ENCODE measurements at places on chromosomes 3 and 15.

- DNase-seq, result no peak
These were observed 46.9 kb upstream of the NEDD4 start for GRCh38 chr15:56040081-56041035.

DNA sequence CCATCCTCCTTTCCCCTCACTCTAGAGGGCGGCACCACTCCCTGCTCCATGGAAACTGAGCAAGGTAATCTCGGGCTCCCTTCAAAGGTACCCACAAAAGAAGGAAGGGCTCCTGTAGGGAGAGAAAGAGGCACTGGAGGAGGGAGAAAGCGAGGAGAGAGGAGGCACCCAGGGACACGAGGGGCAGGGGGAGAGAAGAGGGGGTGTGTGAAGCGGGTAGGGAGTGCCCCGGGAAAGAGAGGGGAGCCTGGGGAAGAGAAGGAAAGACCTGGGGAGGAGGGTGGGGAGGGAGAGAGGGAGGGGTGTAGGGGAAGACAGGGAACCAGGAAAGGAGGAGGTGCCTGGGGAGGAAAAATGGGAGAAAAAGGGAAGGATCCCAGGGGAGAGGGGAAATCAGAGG, 523 bp downstream of the VILL start:
- DNase-seq, result no peak

DNA sequence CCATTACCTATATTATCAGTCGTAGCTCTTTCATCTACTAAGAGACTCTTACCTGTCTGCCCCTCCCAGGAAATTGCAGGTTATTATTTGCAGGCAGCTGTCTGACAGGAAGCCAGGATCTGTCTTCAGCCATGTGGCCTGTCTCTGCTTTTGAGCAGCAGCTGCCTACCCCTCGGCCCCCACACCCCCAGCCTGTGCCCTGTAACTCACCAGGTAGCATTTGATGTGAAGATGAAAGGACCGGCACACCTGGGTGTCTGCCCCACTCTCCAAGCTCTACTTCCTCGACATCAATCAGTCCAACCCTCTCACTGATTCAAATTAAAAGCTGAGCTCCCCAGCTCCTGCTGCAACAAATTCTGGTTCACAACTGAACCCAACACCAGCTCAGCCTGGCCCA, 197.2 kb upstream of the CTNNB1 start:
- no peak for DNase-seq

GRCh38 chr3:171064461-171064860, 37.9 kb upstream of the SLC2A2 start:
- DNase-seq, result no peak

DNA sequence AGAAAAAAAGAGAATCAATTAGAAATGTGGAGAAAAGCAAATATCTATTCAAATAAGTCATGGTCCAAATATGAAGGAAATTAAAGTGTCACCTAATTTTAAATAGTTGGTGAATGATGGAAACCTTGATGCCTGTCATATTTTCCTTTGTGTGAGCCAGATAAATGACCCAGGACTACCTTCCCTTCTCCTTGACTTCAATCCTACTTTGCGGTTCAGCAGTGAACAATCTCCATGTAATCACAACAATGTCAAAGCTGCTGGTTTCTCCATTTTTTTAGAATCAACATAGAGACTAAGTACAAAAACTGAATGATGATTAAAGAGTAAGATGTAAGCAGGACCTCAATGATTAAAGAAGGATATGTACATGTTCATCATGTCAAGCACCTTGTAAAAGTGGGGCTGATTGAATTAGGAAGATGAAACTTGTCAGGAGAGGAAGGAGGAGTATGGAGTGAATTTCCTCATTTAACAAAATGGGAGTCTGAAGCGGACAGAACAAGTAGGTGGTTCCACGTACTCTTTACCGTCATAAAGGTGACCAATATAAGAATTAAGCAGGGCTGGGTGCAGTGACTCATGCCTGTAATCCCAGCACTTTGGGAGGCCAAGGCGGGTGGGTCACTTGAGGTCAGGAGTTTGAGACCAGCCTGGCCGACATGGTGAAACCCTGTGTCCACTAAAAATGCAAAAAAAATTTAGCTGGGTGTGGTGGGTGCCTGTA, 43.1 kb downstream of the TRPM1 start:
- no peak for DNase-seq

- peak; percentile 33 for DNase-seq
These were observed 36.0 kb upstream of the COLQ start for GRCh38 chr3:15557511-15557946.

- DNase-seq, result no peak
These were observed 26.6 kb upstream of the PAQR5 start for GRCh38 chr15:69272139-69272538.

DNA sequence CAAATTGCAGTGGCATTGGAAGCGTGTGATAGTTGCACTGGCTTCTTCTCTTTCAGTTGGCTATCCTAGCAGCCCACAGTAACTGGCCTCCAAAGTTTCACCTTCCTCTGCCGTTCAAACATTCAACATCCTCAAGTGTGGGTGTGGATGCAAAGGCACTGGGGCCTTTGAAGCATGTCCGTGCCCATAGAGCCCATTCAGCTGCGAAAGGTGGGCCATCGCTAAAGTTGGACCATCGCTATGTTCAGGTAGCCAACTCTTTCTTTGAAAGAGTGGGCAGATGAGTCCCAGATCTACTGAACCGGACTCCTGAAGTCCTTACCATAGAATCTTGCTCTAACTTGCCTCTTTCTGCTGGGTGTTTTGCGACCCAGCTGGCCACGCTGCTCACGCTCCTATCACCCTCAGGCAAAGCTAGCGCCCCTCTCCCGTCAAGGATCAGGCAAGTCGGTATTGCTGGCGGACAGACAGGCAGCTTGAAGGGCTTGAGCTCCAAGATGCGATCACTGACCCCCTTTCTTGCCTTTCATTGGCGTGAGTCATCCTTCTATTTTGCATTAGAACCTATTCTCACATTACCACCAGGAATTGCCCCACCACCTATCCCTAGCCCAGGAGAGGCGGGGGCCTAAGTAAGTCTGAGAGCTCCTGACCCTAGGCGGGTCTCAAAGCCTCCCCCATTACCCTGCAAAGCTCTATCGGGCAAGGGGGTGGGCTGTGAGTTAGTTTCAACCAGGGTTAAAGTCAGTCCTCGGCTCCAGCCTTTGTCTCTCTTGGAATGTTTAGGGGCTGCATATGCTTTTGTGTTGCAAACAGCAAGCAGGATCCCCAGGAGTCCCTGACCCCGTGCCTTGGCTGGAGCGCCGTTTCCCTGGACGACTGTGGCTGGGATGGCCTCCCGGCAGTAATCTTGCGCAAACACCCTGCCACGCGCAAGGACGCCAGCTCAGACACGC, 28.7 kb downstream of the ZIC4 start:
- DNase-seq, result no peak

- DNase-seq, result no peak
These were observed 1.6 kb upstream of the MAN2C1 start for GRCh38 chr15:75369897-75370581.

GRCh38 chr15:50906954-50907600, 1.4 kb upstream of the AP4E1 start:
- no peak for DNase-seq

GRCh38 chr3:144178607-144179006, 207.0 kb downstream of the DIPK2A start:
- no peak for DNase-seq

GRCh38 chr3:49718858-49719213, 648 bp downstream of the AMIGO3 start:
- no peak for DNase-seq

- DNase-seq, result no peak
These were observed 206.9 kb downstream of the NSUN3 start for GRCh38 chr3:94269763-94270162.

DNA sequence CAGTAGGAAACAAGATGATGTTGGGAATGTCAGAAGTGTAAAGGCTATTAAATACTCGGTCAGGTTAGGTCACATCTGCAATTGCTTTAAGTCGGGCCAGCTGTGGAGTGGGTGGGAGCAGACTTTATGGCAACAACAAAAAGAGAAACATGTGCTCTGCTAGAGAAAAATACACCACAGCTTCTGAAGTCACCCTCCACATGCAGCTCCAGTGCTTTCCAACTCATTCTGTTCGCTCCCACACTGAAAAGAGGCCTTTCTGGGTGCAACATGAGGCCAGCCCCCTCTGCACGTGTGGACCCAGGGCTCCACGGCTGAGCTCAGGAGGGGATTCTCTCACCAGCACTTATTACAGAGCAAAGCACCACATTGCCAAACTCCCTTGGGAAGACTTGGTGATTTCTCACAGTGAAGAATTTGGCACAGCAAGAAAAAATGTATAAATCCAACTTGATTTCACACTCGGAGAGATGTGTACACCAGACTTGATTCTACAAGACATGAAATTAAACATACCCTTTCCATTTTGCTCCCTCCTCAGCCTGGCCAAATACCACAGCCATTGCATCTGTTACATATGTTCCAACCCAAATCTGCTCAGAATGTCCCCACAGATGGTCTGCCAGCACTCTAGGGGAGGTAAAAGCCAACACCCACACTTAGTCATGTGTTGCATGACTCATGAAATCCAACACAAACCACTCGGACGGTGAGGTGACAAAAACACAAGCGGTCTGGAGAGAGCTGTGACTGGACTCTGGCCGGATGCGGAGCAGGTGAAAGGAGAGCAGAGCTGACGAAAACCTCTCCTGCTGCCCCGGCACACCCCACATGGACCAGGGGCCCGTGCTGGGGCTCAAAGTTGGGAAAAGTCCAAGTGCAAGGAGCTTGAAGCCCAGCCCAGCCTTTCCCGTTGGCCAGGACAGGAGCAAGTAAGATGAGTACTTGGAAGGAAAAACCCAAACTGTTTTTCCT, 74.6 kb downstream of the ITGB5 start:
- DNase-seq, result peak; percentile 89

DNA sequence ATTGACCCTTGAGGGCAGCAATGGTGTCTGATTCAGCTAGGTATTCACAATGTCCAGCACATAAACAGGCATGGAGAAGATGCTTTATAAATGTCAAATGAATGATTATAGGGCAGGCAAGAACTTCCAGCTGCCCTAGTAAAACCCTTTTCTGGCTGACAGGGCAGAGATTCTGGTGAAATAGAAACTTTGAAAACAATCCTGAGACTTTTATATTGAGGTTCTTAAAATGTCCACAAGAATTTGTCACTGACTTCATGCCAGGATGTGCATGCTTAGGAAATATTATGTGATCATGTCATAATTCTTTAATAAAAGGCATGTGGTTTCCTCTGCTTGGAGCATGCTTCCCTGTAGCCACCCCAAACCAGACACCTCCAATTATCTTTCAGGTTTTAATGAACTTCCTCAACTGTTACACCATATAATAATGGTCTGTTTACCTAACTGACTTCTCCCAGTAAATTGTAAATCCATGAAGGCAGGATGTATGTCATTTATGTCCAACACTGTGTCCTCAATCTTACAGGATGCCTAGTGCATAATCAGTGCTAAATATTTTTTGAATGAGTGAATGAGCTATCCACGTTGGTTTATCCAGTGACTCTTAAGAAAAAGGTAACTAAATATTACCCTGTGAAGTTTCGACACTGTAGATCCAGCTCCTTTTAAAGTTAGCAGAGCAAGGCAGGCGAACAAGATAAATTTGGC, 43.4 kb upstream of the CLRN1 start:
- no peak for DNase-seq

- no peak for DNase-seq
These were observed 67.7 kb upstream of the CSPG5 start for GRCh38 chr3:47646362-47646761.

GRCh38 chr3:127834771-127835170, 12.5 kb upstream of the MGLL start:
- DNase-seq, result no peak

DNA sequence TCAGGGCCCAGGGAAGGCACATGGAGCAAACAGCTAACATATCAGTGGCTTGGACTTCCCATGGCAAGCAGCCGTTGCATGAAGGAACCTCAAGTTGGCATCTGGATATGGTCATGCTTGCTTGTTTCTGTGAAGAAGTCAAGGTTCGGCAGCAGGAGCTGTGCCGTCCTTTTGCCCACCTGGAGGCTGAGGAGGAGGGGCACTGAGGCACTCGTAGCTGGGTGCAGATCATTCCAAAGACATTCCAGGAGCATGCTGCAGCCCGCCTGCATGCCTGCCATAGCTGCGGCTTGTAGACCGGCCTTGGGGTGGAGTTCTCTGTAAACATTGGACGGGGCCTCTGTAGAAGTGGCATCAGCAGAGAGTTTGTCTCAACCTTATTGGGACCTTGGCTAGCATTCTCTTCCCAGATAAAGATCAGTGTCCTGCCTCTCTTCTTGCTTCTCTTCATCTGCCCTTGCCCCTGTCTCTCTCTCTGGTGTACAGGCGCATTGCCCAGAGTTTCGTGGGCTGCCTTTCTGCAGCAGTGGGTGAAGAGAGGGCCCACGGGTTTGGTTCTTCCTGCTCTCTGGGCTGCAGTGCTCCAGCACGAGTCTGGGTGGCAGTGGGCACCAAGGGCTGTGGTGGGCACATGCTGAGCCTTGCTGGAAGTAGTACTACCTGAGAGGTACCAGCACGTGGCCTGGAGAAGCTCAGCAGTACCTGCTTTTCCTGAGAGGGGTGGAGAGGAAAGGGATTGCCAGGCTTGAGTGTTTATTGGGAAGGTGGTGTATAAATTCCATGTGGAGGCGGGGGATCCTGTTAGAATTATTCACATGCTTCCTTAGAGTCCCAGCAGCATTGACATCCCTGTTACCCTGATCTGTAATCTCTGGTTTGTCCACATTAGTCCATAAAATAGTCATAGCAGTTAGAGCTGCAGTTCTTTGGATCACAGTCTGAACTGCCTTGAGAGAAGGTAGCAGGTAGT, 49.4 kb downstream of the CHCHD6 start:
- no peak for DNase-seq
